ENCODE measurements at places on chromosomes 3 and 15. TPM values are rescaled to one million over a fixed set of nuclear protein-coding genes. Genes with fewer than 3 reads are reported as not detected.
A peak's percentile ranks its signal among the peaks of the same experiment; 100 is the strongest.

PROK2 gene
- 0.36 TPM for polyA plus RNA-seq

ITIH1 gene
- 1,193 TPM for polyA plus RNA-seq

MEX3B gene
- polyA plus RNA-seq = 0.89 TPM

CEMIP gene
- polyA plus RNA-seq = 0.19 TPM

TF gene
- polyA plus RNA-seq = 5,045 TPM

CHRFAM7A gene
- polyA plus RNA-seq = not detected

CCDC12 gene
- 35.1 TPM for polyA plus RNA-seq

GRCh38 chr3:191455257-191455952 is 5.6 kb upstream of the PYDC2 start:
- DNase-seq = no peak

- no peak for DNase-seq
These were observed 25.8 kb downstream of the ARHGEF3 start for GRCh38 chr3:56775838-56776555.

DNA sequence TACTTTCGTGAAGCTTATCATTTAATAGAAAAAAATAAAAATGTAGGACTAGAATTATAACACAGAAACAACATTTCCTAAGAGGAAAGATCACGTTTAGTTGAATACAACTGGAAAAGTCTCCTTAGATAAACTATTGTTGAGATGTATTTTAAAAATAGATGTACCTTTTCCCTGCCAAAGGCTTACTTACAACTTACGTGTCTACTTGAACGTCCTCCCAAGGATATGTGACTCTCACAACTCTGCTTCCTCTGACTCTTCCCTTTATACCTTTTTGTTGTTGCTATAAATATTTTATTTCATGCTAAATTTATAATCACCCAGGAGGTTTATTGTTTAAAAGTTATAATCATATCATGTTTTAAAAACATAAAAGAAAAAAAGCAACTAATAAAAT is 908.0 kb upstream of the ROBO1 start:
- DNase-seq = no peak

DNA sequence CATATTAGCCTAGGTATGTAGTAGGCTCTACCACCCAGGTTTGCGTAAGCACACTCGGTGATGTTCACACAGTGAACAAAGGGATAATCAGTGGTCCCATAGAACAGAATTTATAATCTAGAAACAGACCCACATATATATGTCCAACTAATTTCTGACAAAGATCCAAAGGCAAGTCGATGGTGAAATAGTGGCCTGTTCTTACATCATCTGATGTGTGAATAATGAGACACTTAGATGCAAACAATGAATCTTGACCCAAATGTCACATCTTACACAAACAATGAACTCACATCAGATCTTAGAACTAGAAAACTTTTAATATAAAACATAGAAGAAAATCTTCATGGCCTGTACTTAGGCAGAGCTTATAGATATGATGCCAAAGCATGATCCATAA is 17.6 kb upstream of the TM2D3 start:
- no peak for DNase-seq

DNA sequence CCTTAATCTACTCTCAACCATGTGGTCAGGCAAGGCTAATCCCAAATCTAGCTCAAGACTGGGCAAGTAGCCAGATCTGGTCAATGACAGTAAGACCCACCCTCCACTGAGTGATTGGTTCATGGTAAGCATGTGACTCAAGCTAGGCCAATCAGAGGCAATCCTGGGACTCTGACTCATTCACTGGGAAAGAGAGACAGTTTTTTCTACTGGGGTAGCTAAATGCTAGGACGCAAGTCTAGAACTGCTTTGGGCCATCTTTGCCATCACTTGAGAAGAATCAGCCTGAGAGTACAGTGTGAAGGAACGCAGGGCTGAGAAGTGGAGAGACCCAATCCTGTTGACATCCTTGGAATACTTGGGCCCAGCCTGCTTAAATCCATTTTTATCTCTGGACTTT is 9.4 kb upstream of the RAD18 start:
- no peak for DNase-seq

DNA sequence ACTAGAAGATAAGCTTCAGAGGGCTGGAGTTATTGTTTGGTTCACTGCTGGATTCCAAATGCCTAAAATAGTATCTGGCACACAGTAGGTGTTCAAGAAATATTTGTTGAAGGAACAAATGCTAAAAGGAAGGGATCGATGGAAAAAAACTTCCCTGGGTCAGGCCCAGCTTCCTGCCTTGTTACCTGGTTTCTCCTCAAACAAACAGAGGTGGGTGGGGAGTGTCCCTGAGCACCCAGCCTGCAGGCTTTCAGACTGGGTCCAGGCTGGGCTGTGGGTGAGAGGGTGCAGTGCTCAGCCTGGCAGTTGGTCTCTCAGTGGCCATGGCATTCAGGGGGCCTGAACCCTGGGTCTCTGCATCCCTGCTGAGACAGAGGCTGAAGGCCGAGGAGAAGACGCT is 14.4 kb upstream of the STRA6 start:
- DNase-seq = no peak

DNA sequence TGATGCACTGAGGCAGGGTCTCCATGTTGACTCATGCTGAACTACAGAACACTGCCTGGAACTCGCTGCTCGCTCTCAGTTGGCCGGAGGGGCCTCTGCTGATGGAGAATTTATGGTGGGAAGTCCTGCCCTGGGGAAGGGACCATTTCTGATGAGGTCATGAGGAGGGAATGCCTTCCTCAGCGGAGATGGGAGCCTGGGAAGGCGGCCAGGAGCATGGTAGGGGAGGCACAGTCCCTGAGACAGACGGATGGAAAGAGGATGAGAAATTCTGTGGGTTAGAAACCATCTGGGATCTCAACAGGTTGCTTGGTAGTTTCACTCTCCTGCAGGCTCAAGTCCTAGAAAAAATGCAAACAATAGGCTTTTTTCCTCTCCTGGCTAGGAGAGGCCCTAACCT is 56.8 kb upstream of the TPM1 start:
- DNase-seq = no peak

DNA sequence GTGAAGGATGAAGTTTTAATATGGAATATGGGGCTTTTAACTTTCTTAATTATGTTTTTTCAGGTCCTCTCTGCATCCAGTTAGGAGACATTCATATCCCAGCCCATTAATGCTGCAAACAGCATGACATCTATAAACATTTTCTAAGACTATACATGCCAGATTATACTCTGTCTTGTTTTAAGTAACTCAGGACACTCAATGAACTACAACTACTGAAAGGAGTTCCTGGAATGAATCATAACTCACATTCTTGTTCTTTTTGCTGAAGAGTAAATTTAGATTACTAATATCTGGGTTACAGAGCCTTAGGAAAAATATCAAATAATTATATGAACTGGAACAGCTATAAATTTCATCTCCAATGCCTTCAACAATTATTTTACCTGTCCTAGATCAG is 167.4 kb downstream of the STAG1 start:
- no peak for DNase-seq

DNA sequence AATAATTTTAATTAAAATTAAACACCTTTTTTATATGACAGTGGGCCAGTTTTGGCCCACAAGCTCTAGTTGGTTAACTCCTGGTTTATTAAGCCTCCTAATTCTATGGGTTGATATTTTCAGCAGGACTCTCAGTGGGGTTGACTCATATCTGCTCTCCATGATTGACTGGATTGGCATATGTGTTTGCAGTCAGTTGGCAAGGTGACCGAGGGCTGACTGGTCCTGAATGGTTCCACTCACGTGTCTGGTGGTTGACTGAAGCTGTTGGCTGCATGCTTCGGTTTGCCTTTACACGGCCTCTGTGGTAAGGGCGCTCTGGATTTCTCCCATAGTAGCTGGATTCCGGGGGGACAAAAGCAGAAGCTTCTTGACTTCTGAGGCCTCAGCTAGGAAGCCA is 65.3 kb upstream of the ZNF280D start:
- DNase-seq = no peak

DNA sequence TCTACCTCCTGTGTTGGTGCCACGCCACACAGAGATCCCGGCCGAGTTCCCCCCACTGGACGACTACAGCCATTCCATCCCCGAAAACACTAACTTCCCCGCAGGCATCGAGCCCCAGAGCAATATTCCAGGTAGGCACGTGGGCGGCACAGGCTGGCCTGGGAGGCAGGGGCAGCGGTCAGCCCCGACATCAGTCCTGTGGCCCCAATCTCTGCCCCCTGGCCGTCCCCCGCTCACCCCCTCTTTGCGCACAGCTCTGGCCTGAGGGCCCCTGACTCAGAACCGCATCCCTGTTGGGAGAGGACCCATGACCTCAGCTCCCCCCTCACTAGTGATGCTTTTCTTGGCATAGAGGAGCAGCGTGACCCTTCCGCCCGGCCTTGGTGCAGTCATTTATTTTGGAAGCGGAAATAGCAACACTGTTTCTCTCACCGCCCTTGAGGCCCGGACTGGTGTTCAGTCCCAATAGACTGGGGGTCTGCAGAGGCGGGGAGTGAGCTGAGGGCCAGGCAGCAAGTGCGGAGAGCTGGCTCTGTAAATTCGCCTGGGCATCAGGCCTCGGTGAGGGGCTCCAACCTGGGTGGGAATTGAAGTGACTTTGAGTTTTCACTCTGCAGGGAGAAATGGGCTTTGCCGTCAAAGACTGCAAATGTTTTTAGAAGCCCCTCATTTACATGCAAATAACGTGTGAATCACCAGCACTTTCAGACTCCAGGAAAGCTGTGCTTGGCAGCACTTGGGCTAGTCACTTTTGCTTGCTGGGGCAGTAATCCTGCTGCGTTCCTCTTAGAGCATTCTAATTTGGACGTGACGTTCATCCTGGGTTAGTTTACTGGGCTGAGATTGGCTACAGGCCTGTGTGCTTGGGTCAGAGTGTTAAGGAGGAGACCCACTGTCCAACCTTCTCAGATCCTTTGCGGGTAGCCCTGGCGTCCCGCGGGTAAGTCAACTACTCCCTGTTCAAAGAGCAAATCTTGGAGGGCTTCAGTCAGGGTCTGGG is 88.9 kb downstream of the AAGAB start:
- DNase-seq = no peak

DNA sequence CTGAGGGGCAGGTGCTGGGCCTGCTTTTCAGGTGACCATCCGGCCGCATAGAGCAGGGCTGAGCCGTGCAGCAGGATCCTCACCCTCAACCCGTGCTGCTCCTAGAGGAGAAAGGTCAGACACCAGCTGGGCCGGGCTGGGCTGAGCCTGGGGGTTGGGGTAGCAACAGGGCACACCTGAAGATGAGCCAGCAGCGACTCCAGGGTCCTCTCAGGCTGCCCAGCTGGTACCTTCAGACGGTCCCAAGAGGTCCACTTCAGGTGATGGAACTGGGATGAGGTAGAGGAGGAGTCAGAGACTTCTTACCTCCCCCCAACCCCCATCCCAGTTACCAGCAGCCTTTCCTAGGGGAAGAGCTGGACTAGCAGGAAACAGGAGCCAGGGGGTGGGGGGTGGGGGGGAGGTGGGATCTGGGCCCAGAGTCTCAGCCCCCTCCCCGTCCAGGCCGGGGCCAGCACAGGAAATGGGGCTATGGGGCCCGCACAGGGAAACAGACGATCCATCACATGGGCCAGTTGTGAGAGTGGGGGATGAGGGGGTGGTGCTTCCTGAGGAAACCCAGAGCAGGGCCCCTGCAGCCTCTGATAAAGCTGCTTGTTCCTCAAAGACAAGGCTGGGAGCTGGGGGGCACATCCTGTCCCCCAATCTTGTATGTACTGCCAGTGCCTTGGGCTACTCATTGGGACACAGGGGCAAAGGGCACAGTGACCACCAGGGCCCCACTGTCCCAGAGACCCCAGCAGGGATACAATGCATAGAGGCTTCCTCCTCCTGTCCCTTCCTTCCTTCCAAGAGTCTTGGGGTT is 3.0 kb downstream of the INKA1 start:
- DNase-seq = peak; percentile 61

GRCh38 chr15:66454143-66454542 is 43.4 kb downstream of the SNAPC5 start:
- no peak for DNase-seq
